ENCODE measurements at places on chromosomes 7 and 10. TPM values are rescaled to one million over a fixed set of nuclear protein-coding genes. Genes with fewer than 3 reads are reported as not detected.
A peak's percentile ranks its signal among the peaks of the same experiment; 100 is the strongest.

DNA sequence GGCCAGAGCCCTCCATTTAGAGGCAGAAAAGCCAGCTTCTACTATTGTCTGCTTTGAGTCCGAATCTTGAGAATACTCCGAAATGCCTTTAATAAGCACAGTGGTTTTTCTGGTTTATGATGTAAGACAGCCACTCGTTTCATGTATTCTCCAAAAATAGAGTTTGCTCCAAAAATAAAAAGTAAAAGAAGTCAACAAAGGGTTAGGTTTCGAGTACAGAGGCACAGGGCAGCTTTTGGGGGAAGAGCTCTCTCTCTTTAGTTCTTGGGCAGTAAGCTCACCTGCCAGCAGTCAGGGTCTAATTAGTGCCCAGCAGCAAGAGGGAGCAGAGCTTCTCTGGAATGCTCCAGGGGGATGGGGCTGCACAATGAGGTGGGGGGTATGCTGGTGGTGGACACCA lies 20.2 kb downstream of the CREB3L2 start:
- H3K4me1 ChIP-seq, result peaks cover 58% of the 10 kb centered on the region
- H3K27ac ChIP-seq, result peak overlapping the region; percentile 98
- peaks cover 2% of the 10 kb centered on the region for H3K36me3 ChIP-seq
- DNase-seq, result no peak
- H3K4me3 ChIP-seq, result no peak overlapping the region

DNA sequence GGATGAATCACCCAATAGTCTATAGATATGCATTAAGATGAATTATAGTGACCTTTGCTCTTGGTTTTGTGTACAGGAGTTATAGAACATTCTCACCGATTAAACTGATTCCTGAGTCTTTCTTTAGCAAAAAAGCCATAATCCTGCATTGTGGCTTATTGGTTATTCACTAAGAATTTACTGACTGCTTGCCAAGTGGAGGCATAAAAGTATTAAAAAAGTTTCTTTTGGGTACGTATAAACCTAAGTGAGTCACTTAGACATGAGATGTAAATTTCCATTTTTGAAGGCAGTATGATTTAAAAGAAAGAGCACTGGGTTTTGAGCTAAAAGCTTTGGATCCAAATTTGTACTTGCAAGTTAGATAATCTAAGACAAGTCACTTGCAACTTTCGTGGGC lies 100.7 kb downstream of the CDK6 start:
- no peaks in the 10 kb centered on the region for H3K36me3 ChIP-seq
- H3K4me3 ChIP-seq, result no peak overlapping the region
- DNase-seq, result peak; percentile 83

- H3K36me3 ChIP-seq, result no peaks in the 10 kb centered on the region
- H3K27me3 ChIP-seq, result no peaks in the 10 kb centered on the region
- H3K27ac ChIP-seq, result no peak overlapping the region
- peaks cover 2% of the 10 kb centered on the region for H3K4me1 ChIP-seq
- H3K4me3 ChIP-seq, result no peak overlapping the region
- DNase-seq, result no peak
Measured at GRCh38 chr7:45703373-45703821, 129.2 kb downstream of the ADCY1 start.

DNA sequence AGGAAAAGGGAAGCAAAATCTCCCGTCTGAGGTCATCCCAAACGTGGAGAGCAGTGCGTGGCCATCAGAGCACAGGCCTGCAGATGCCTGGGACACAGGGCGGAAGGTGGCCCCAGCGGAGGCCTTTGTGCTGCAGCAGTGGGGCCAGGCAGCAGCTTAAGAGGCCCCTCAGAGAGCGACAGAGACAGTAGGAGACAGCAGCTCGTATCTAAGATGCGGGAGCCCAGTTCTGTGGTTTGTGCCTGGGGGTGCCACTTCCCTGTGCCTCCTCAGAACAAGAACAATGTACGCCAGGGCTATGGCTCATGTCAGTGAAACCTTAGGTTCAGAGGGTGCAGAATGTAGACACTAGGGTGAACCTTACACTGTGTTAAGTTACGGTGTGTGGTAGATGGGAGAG lies 316.6 kb upstream of the AKR1E2 start:
- H3K4me3 ChIP-seq, result no peak overlapping the region
- no peaks in the 10 kb centered on the region for H3K4me1 ChIP-seq
- H3K36me3 ChIP-seq, result no peaks in the 10 kb centered on the region
- H3K27ac ChIP-seq, result no peak overlapping the region

DNA sequence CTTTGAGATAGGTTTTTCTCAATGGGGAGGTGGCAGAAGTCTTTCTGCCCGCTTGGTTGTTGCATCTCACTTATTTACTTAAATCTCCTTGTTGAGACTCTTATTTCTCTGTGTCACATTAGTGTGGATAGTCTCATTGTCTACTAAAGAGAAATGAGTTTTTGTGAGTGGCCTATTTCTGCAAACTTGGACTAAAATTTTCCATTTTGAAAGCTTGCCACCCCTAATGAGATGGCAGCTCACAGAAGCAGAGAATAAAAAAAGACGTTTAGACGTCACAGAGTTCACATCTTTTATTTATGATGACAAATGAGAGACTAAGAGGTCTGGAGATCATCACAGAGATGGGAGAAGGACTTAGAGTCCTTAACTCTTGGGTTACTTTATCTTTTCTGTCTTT lies 262.7 kb upstream of the PHYHIPL start:
- H3K27me3 ChIP-seq, result no peaks in the 10 kb centered on the region
- no peaks in the 10 kb centered on the region for H3K36me3 ChIP-seq
- H3K4me1 ChIP-seq, result no peaks in the 10 kb centered on the region
- DNase-seq, result no peak
- no peak overlapping the region for H3K4me3 ChIP-seq
- no peak overlapping the region for H3K27ac ChIP-seq

- H3K27me3 ChIP-seq, result no peaks in the 10 kb centered on the region
- H3K4me1 ChIP-seq, result no peaks in the 10 kb centered on the region
- H3K36me3 ChIP-seq, result peaks cover 1% of the 10 kb centered on the region
- DNase-seq, result no peak
- no peak overlapping the region for H3K27ac ChIP-seq
Measured at GRCh38 chr7:45081670-45081974, 7.1 kb downstream of the NACAD start.

GRCh38 chr10:23047201-23048050 lies 48.0 kb upstream of the MSRB2 start:
- no peak overlapping the region for H3K27ac ChIP-seq
- H3K4me3 ChIP-seq, result no peak overlapping the region
- no peaks in the 10 kb centered on the region for H3K4me1 ChIP-seq
- no peaks in the 10 kb centered on the region for H3K27me3 ChIP-seq
- no peaks in the 10 kb centered on the region for H3K36me3 ChIP-seq

GRCh38 chr7:40623863-40624262 lies 489.1 kb downstream of the SUGCT start:
- no peak overlapping the region for H3K27ac ChIP-seq
- DNase-seq, result no peak
- no peak overlapping the region for H3K4me3 ChIP-seq
- no peaks in the 10 kb centered on the region for H3K4me1 ChIP-seq
- H3K36me3 ChIP-seq, result no peaks in the 10 kb centered on the region

DNA sequence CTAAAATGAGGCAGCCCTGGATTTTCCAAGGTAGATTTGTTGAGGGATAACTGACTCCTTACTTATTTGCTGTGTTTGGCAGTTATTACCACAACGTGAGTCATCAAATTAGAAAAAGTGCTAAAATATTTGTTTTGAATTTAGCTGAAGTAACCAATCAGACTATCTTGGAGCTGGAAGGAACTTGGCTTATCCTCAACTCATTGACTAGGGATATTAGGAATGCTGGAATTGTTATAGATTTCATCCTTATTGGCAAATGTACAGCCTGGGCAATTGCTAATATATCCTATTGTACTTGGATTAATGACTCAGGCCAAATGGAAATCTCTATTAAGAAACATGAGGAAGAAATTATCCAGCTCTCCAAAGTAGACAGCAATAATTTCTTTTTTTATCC lies 1189.0 kb upstream of the LRRN3 start:
- no peaks in the 10 kb centered on the region for H3K36me3 ChIP-seq
- no peaks in the 10 kb centered on the region for H3K4me1 ChIP-seq
- H3K4me3 ChIP-seq, result no peak overlapping the region
- H3K27me3 ChIP-seq, result no peaks in the 10 kb centered on the region
- DNase-seq, result peak; percentile 14

The PHYH gene
- total RNA-seq, result 31.5 TPM
